HEK293T (cell line): ENCODE measurements at places on chromosomes 5 and 9.
A peak's percentile ranks its signal among the peaks of the same experiment; 100 is the strongest.

DNA sequence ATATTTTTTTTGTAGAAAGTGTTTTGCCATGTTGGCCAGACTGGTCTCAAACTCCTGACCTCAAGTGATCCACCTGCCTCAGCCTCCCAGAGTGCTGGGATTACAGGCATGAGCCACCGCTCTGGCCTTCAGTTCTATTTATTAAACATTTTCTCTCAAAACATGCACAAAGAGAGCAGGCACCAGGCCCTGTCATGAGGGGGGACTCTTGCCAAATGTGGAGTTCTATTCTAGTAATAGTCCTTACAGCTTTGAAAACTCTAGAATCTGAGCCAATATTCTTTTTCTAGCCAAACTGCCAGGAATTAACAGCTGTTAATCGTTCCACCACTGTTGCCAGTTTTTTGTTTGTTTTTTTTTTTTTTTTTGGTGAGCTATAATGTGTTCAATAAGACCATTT lies 124.6 kb downstream of the TARS1 start:
- DNase-seq, result no peak

DNA sequence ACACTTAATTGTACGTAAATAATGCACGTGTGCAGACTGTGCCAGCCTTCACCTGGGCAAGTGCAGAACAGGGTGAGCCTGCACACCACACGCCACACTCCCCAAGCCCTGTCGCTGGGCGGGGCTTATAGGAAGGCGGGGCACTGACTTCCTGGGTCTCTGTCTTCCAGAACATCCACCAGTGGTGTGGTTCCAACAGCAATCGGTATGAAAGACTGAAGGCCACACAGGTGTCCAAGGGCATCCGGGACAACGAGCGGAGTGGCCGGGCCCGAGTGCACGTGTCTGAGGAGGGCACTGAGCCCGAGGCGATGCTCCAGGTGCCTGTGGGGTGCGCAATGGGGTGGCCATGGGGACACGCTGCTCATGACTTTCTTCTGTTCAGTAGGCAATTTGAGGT lies 44.2 kb downstream of the GSN start:
- DNase-seq, result no peak

DNA sequence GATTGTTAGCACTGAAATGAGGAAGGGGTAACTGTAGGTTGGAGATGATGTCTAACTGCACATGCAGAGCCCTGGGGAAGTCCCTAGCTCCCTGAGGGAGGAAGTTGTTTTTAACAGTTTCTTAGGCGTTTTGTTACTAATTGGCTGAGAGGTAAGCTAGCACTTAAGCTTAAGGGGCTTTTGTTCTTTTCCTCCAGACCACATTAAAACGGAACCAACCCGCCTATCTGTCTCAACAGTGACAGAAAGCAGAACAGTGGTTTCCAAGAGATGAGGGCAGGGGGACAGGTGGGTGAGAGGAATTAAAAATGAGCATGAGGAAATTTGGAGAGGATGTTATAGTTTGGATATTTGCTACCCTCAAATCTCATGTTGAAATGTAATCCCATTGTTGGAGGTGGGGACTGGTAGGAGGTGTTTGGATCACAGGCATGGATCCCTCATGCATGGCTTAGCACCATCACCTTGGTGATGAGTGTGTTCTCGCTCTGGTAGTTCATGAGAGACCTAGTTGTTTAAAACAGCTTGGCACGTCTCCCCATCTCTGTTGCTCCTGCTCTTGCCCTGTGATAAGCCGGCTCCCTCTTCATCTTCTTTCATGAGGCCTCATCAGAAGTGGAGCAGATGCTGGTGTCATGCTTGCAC lies 38.9 kb downstream of the LYRM7 start:
- DNase-seq, result no peak

GRCh38 chr5:120080781-120081180 lies 383.3 kb upstream of the PRR16 start:
- DNase-seq, result no peak

GRCh38 chr5:132063090-132063911 lies 2.8 kb downstream of the IL3 start:
- DNase-seq, result peak; percentile 82

DNA sequence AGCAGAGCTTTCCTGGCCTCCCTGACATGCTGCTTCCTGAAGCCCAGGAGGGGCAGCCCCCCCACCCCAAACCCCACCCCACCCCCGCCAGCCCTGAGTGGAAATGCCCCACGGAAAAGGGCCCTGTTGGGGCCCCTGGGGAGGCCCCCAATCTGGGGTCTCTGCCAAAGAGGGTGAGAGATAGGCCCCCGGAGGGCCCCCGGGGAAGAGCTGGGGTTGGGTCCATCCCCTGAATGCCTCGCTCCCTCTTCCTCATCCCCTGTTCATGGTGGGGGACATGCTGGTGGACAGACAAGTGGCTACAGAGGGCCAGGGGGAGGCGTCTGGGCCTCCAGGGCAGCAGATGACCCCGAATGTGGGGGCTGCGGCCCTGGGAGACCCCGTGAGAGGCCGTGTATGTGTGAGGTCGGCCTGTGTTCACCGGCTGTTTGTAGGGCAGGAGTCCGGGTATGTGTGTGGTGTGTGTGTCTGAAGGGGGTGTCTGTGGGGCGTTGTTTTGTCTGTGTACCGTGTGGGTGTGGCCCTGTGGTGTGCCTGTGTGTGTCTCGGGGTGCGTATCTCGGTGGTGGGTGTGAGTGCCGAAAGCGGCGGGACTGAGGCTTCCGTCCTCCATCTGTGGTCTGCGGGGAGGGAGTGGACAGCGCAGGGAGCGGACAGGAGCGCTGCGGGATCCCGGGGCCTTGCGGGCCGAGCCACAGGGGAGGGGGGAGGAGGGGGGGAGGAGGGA lies 11.3 kb downstream of the C9orf50 start:
- no peak for DNase-seq
